ENCODE measurements at places on chromosomes 11 and 22.

DNA sequence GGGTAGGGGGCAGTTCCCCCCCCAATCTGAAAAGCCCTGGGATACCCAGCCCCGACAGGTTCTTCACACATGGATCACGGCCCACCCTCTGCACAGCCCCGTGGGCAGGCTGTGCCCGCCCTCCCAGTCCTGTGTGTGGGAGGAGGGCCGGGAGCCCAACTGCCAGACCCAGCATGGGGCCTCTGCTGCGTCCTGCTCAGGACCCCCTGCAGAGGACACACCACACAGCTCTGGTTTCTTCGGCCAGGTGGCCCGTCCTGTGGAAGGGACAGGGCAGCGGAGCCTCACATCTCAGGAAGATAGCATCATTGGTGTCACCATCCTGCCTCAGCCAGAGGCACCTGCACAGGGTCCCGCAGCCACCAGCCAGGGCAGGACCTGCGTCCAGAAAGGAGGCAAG, 396.0 kb downstream of the TBC1D22A start:
- no peak for DNase-seq

DNA sequence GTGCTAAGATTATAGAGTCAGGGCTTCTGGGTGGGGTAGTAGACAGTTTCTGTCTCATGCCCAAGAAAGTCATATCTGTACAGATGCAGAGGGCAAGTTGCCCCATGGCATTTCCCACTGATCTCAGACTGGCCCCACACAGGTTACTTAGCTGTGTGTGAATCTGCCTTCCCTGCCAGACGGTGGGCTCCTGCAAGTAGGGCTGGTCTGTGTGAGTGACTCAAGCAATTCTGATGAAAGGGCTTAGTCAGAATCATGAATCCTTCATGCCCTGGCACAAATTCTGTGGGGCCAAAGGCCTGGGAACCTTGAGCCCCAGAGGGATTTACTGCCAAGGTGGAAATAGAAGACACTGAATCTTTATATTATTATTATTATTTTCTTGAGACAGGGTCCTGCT, 30.4 kb downstream of the USH1C start:
- DNase-seq = no peak

DNA sequence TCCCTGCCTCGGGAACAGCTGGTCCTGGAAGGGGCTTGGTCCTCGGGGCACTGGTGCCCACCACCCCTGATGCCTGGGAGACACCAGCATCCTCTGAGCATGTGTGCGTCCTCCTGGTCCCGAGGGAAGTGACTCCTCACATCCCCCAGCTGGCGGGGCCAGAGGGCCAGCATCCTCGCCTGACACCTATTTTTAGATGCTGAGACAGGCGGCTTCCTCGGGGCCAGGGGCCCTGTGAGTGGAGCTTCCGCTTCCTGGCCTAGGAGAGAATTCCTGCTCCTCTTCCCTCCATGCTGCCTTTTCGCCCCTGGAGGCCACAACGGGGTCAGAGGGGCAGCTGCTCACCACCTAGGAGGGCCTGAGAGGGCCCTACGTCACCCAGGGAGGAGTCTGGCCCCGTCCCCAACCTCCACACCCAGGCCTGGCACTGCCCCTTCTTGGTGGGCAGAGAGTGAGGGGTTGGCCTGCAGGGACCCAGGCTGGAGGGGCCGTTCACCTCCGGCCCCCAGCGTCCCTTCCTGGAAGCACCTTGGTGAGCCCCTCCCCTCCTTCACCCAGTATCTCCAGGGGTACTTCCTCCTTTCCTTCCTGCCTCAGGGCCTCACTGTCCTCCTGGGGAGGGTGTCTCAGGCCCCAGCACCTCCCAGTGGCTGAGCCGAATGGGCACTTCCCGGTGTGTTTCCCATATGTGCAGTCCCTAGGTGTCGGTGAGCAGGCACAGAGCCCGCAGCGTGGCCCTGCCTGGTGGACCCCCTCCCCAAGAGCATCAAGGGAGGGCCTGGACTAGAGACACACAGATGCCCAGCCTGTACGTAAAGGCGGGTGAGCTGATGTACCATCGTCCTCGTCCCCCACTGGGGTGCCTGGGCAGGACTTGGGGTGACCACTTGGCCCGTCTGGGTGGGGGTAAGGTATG, 6.1 kb downstream of the CD81 start:
- no peak for DNase-seq

- DNase-seq = peak; percentile 10
Measured at GRCh38 chr11:66844496-66845142, 1.4 kb downstream of the RCE1 start.

- peak; percentile 17 for DNase-seq
Measured at GRCh38 chr11:90434858-90435257, 212.0 kb upstream of the CHORDC1 start.

GRCh38 chr11:2207773-2208621, 36.4 kb upstream of the TH start:
- no peak for DNase-seq

DNA sequence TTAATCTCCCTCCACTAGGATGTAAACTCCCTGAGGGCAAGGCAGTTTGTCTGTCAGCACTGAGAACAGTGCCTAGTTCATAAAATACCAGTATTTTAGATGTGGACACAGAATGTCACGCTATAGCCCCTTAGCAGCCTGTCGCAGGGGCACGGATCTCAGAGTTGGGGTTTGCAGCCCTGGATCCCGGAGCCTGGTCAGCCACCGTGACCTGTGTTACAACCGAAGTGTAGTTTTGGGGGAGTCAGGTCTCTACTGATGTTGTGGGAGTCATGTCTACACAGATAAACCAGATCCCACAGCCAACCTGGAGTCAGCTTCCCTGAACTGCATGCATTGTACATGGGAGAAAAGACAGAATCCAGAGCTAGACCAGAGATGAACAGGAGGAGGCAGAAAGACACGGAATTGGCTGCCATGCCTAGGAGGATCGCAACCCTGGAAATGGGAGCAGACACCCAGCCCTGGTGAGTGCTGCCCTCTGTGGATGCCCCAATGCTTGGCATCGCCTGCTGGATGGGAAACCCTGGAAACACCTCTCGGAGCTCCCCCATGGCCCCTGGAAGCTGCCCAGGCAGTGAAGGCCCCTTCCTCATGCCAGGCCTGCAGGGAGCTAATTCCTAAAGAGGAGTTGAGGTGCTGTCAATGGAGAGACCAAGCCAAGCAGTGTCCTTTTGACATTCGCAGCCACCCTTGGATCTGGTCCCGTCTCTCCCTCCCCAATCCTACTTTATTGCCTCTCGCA, 851.3 kb downstream of the TBC1D22A start:
- no peak for DNase-seq

GRCh38 chr11:14124350-14124749, 161.8 kb downstream of the SPON1 start:
- DNase-seq = no peak

- no peak for DNase-seq
Measured at GRCh38 chr11:34337016-34337415, 20.8 kb downstream of the ABTB2 start.

GRCh38 chr22:50731811-50732624, 6.0 kb upstream of the ACR start:
- peak; percentile 91 for DNase-seq

DNA sequence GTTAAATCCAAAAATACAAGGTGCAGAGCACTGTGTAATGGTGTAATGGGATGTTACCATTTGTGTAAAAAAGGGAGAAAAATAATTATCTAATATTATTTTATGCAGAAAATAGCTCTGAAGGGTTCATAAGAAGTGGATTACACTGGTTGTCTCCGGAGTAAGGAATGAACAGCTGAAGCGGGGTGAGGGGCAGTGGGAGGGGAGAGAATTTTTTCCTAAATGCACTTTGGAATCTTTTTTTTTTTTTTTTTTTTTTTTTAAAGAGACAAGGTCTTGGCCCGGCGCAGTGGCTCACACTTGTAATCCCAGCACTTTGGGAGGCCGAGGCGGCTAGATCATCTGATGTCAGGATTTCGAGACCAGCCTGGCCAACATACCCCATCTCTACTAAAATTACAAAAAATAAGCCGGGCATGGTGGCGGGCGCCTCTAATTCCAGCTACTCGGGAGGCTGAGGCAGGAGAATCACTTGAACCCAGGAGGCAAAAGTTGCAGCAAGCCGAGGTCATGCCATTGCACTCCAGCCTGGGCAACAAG, 6.8 kb upstream of the POLR3H start:
- no peak for DNase-seq

DNA sequence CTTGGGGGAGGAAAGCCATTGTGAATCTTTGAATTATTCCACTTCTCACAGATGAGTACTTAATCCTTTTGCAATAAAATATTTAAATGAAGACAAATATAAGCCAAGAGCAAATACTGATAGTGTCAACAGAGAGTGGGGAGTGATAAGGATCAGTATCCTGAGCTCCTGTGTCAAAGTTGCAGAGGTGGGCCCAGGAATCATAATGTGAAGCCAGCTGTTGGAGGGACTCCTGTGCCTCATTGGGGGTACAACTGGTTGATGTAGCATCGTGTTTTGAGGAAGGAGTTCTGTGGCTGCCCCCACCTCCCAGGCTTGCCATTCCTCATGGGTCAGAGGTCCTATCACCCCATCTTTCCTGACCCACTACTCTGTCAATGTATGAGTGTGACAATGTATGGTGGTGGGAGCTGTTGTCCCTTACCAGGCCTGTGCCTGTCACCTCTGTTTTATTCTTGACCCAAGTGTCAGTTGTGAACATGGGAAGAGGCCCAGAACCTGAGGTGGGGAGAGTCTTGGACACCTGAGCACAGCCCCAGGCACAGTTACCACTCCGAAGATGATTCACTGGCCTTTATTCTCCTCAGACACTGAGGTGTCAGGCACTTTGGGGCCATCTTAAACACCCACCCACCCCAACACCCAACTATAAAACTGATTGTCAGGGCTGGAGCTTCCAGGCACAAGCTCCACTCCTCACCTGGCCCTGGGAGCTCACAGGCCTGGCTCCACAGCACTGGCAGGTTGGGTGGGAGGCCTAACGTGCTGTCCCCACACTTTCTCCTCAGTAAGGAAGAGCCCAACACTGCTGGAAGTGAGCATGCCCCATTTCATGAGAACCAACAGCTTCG, 38.4 kb downstream of the KCNQ1OT1 start:
- DNase-seq = peak; percentile 18

DNA sequence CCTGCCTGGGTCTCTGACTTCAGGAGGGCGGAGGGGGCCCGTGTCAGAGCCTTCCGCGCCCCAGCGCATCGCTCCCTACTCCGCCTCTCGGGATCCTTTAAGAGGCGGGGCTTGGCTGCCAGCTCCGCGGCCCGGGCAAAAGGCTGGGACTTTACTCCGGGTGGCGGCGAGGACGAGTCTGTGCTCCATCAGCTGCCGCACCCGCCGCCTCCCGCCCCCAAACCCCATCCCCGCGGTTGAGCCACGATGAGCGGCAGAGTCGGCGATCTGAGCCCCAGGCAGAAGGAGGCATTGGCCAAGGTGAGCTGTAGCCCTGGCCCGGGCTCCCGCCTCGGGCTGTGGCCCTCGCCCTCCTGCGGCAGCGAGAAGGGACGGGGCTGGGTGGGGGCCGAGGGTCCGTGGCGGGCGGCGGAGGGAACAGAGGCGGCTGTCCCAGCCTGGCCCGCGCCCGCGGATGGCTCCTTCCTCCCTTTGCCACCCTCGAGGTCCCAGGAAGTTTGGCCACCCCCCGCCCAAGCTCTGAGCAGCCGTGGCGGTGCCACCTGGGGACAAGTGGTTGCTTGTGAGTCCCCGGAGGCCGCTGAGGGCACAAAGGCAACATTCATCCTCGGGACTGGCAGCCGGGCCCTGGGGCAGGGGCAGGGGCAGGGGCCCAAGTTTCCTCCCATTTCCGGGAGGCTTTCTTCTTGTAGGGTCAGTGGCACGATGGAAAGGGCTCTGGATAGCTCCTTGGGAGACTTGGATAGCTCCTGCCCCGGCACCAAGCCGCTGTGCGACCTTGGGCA, at the start of gene SEC14L2:
TSS of gene SEC14L2 (plus strand) at position 148 of the 785 bp plus-strand sequence. CDS start at position 247, 99 bp downstream.
- peak; percentile 85 for DNase-seq

Data from D341Med (cell line).